ENCODE measurements at places on chromosomes 3 and 15. TPM values are rescaled to one million over a fixed set of nuclear protein-coding genes. Genes with fewer than 3 reads are reported as not detected.

ZCWPW2 gene
- 0.38 TPM for total RNA-seq

PPP2R3A gene
- 11.8 TPM for total RNA-seq

STRIT1 gene
- total RNA-seq: not detected

TUSC7 gene
- not detected for total RNA-seq

ROPN1B gene
- not detected for total RNA-seq

KCNMB2 gene
- total RNA-seq: not detected

RPUSD3 gene
- 28.0 TPM for total RNA-seq

PRSS50 gene
- not detected for total RNA-seq

CYP8B1 gene
- not detected for total RNA-seq

CADM2 gene
- total RNA-seq: 0.85 TPM

LRRN1 gene
- under 0.01 TPM for total RNA-seq

CCR9 gene
- total RNA-seq: not detected

RTP3 gene
- not detected for total RNA-seq

DISP2 gene
- total RNA-seq: under 0.01 TPM

CACNA2D3 gene
- 0.85 TPM for total RNA-seq

SLC38A3 gene
- not detected for total RNA-seq

GOLGA8G gene
- total RNA-seq: not detected

PIGZ gene
- 1.5 TPM for total RNA-seq

TICRR gene
- 3.7 TPM for total RNA-seq

C3orf20 gene
- under 0.01 TPM for total RNA-seq

CPLX3 gene
- total RNA-seq: not detected

SPTBN5 gene
- 0.38 TPM for total RNA-seq

SLC24A5 gene
- total RNA-seq: not detected

DOCK3 gene
- total RNA-seq: 0.28 TPM
